ENCODE measurements at places on chromosomes 3 and 15.
A peak's percentile ranks its signal among the peaks of the same experiment; 100 is the strongest.

DNA sequence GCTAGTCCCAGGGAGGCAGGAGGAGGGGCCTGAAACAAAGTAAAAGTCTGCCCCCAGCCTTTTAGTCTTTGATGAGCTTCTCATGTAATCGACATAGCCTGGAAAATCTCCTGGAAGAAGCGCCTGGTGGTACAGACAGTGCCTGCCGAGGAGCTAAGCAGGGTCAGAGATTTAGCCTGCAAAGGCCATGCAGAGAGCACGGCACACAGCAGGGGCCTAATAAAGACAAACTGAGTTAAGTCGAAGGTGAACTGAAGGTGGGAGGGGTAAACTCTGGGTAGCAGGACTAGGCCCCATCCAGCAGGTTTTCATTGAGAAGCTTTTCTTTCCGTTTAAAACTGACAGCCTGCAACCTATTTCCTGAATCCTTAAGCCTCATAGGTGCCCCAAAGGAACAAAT lies 115.5 kb upstream of the ABHD17C start:
- H3K27ac ChIP-seq: no peak overlapping the region
- H3K36me3 ChIP-seq: no peaks in the 10 kb centered on the region
- H3K27me3 ChIP-seq: no peaks in the 10 kb centered on the region
- no peak overlapping the region for H3K4me3 ChIP-seq
- H3K4me1 ChIP-seq: no peaks in the 10 kb centered on the region
- peak; percentile 8 for DNase-seq

DNA sequence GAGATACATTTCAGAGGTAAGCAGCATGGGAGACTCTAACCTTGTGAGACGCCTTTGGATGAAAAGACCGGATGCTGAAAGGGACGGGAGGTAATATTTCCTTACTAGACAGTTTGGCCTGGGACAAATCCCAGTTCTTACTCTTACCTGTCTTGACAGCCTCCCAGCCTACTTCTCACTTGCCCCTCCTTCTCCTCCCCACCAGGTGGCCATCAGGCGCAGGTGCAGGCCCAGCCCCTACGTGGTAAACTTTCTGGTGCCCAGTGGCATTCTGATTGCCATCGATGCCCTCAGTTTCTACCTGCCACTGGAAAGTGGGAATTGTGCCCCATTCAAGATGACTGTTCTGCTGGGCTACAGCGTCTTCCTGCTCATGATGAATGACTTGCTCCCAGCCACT lies 6.3 kb downstream of the HTR3D start:
- no peaks in the 10 kb centered on the region for H3K4me1 ChIP-seq
- H3K27me3 ChIP-seq: no peaks in the 10 kb centered on the region
- H3K27ac ChIP-seq: no peak overlapping the region
- H3K36me3 ChIP-seq: no peaks in the 10 kb centered on the region

DNA sequence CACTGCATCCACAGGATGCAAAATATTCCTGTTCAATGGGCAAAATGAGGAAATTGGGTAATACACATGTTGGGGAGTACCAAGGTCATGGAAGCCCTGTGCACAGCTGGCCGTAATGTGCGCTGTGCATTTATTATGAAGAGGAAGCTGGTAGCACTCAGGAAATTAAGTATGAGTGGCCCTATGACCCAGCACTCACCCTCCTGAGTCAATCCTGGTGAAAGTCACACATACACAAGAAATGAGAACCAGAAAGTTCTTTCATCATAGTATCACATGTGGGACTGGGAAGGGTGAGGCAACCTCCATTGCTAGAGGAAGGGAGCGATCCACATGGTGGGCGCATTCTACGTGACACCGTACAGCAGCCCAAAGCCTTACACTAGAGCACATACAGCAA lies 11.4 kb upstream of the PRR20G start:
- no peaks in the 10 kb centered on the region for H3K27me3 ChIP-seq
- no peaks in the 10 kb centered on the region for H3K4me1 ChIP-seq
- H3K4me3 ChIP-seq: no peak overlapping the region
- H3K36me3 ChIP-seq: no peaks in the 10 kb centered on the region
- H3K27ac ChIP-seq: no peak overlapping the region

- H3K4me3 ChIP-seq: no peak overlapping the region
- no peaks in the 10 kb centered on the region for H3K27me3 ChIP-seq
- H3K27ac ChIP-seq: peak overlapping the region; percentile 33
- no peaks in the 10 kb centered on the region for H3K36me3 ChIP-seq
- no peak for DNase-seq
These were observed 87.2 kb upstream of the TBL1XR1 start for GRCh38 chr3:177284383-177284881.

GRCh38 chr15:74792227-74793016 lies 10.5 kb downstream of the CSK start:
- no peak for DNase-seq
- H3K4me1 ChIP-seq: peaks cover 19% of the 10 kb centered on the region
- no peaks in the 10 kb centered on the region for H3K27me3 ChIP-seq
- H3K4me3 ChIP-seq: no peak overlapping the region

DNA sequence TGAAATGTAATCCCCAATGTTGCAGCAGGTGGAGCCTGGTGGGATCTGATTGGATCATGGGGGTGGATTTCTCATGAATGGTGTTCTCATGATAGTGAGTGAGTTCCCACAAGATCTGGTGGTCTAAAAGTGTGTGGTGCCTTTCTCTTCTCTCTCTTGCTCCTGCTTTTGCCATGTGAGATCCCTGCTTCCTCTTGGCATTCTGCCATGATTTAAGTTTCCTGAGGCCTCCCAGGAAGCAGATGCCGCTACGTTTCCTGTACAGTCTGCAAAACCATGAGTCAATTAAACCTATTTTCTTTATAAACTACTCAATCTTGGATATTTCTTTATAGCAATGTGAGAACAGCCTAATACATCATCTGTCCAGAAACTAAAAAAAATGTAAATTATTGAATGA lies 298.3 kb downstream of the MEX3B start:
- no peak overlapping the region for H3K27ac ChIP-seq
- no peaks in the 10 kb centered on the region for H3K27me3 ChIP-seq
- H3K4me3 ChIP-seq: no peak overlapping the region
